Cardiac muscle cell (in vitro differentiated cells and primary cell): ENCODE measurements at places on chromosomes 3 and 15. TPM values are rescaled to one million over a fixed set of nuclear protein-coding genes. Genes with fewer than 3 reads are reported as not detected.

GRCh38 chr3:40079203-40079846, 230.2 kb upstream of the EIF1B start:
- no peak for DNase-seq

- no peak for DNase-seq
These were observed 775 bp downstream of the C3orf33 start for GRCh38 chr3:155805204-155805801.

GRCh38 chr3:107206141-107206540, 171.1 kb upstream of the CCDC54 start:
- DNase-seq, result peak; percentile 85

GRCh38 chr3:46485779-46486175, 12.0 kb upstream of the RTP3 start:
- no peak for DNase-seq

Gene CIP2A
- 4.1 and 12.2 TPM in 2 replicates for total RNA-seq

- DNase-seq, result no peak
These were observed 103.0 kb downstream of the LARS2 start for GRCh38 chr3:45491344-45491743.

DNA sequence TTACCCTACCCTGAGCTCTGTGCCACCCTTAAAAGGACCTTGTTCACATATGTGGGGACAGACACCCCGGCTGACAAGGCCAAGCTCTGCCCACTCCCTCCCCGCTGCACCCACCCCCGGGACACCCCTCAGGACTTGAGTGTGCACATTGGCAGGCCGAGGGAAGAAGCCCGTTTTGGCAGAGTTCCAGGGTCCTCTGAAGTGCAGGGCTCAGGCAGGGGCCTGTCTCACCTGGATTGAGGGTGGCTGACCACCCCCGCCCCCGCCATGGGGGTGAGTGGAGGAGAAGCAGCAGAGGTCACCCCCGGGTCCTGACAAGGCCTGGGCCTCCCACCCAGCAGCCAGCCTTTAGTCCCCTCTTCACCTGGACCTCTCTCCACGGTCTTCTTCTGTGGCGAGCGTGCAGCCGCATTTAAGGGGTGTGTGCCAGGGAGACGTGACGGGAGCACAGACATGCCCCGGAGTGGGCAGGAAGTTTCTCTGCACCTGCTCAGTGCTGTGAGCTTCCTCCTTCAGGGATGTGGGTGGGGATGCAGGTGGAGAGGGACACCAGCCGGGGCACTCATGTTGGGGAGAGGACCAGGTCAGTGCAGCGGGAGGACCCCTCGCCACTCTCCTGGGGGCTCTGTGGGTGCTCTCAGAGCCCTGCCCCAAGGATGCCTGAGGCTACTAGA, 50.7 kb downstream of the LINGO1 start:
- DNase-seq, result no peak

Gene P2RY14
- total RNA-seq, result 0.12 and 0.56 TPM in 2 replicates

- peak; percentile 5 for DNase-seq
These were observed 820 bp upstream of the HMCES start for GRCh38 chr3:129277829-129278271.

- DNase-seq, result no peak
These were observed 24.9 kb upstream of the HGD start for GRCh38 chr3:120706950-120707349.

DNA sequence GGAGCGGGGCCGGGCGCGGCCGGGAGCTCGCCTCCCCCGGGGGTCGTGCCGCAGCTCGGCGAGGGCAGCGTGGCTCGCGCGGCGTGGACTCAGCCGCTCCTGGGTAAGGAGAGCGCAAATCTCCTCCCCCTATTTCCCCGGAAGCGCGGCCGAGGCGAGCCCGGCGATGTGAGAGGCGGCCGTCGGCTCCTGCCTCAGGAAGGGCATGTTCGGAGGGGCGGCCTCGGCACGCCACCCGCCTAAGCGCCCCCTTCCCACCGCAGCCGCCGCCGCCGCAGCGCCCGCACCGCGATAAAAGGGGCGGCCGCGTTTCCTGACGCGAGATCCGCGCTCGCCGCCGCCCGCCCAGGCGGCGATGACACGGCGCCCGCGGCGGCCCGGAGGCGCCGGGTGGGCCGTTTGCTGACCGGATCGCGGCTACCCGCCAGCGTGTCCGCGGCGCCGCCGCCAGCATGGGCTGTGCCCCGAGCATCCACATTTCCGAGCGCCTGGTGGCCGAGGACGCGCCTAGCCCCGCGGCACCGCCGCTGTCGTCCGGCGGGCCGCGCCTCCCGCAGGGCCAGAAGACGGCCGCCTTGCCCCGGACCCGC, at the start of gene PDE8A:
Gene PDE8A, plus strand, starts transcription at position 146 of the 590 bp plus-strand sequence. Its CDS starts 307 bp downstream, at position 453.
- peak; percentile 64 for DNase-seq

DNA sequence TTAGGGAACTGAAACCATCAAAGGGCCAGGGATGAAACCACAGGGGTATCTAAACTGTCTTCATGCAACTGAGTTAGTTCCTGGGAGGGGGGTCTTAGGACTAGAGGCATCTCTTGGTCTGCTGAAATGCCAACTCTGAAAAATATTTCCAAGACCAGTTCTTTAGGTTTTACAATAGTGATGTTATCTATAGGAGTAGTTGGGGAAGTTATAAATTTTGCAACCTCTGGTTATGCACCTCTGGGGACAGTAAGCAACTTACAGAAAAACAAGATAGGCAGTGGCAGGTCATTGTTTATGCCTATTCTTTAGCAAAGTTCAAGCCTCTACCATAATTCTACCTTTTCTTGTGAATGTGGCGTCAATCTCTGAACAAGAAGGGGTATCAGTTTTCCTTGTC, 60.5 kb upstream of the MINAR1 start:
- no peak for DNase-seq

- no peak for DNase-seq
These were observed 170.6 kb downstream of the TBL1XR1 start for GRCh38 chr3:177026505-177027277.

DNA sequence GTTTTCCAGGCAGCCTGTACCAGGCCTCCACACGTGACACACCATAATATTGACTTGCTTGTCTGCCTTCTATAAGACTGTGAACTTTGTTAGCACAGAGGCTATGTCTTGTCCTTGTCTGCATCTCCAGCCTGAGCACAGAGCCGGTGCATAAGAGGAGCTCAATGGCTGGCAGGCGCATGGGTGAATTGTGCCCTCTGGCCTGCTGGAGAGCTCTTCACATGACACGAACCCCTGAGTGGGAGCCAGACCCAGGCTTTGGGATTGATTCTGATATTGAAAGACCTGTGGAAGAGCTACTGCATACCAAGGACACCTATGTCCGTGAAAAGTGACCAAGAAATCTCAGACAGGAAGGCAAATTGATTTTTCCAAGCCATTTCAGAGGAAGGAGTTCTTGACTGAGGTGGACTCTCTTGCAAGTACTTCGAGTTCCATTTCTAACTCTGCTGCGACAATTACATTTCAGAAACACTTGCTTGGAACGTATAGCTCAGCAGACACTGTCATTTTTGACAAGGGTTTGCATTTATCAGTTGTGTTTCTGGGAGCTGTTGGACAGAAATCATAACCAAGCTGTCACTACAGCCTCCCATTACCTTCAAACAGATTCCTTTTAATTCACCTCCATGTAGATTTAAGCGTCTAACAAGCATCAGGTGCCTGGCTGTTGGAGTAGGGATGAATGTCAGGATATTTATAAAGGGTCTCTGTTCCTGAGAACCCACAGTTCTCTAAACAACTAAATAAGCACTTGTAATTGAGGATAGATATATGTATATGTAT, 281.3 kb downstream of the WDR72 start:
- DNase-seq, result peak; percentile 8

- no peak for DNase-seq
These were observed 123.6 kb upstream of the CD96 start for GRCh38 chr3:111418391-111418790.

DNA sequence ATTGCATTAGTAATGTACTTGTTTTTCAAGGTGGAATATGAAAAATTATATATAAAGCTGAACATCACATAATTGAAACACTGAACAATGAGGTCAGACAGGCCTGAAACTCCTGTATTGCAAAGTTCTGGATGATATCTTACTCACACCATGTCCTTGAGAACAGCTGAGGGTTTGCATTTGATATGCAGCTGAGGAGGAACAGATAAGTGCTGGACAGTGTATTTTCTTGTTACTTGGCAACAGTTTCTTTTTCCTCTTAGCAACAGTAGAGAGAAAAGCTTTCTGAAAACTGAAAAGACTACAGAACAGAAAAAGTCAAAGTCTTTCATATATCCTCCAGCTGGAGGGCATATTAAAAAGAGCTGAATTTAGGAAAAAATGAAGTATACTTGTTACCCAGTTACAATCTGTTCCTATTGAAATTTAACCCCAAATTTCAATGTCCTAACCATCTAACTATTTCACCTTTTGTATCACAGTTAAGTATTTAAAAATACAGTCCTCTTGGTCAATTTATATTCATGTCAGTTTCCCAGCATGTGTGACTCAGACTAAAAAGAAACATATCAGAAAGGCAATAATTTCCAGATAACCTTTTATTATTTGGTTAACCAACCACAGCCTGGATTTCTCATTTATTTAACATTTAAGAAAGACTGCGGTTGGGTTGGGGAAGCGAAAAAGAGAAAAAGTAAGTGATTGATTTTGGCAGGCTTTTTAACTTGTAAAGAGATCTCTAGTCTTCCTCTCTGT, 733.0 kb upstream of the DPPA4 start:
- DNase-seq, result peak; percentile 86

- peak; percentile 36 for DNase-seq
These were observed 11.7 kb upstream of the MAP1A start for GRCh38 chr15:43505738-43506137.

DNA sequence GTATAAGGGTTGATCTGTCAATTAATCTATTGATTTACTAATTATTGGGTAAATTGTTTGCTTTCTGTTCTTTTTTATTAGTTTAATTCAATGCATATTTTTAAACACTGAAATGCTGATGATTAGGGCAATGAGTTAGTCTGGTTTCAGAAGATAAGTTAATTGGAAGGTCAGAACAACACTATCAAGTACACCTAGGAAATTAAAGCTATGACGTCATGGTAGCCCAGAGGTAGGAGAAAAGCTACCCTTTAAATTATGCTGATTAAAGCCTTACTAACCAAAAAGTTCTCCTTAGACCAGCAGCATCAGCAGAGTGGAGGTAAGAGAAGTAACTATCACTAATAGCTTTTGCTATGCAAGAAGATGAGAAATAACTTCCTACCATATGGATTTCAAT, 770.4 kb upstream of the ARPP21 start:
- no peak for DNase-seq

- DNase-seq, result no peak
These were observed 82.7 kb upstream of the SELENOK start for GRCh38 chr3:53974324-53974723.

DNA sequence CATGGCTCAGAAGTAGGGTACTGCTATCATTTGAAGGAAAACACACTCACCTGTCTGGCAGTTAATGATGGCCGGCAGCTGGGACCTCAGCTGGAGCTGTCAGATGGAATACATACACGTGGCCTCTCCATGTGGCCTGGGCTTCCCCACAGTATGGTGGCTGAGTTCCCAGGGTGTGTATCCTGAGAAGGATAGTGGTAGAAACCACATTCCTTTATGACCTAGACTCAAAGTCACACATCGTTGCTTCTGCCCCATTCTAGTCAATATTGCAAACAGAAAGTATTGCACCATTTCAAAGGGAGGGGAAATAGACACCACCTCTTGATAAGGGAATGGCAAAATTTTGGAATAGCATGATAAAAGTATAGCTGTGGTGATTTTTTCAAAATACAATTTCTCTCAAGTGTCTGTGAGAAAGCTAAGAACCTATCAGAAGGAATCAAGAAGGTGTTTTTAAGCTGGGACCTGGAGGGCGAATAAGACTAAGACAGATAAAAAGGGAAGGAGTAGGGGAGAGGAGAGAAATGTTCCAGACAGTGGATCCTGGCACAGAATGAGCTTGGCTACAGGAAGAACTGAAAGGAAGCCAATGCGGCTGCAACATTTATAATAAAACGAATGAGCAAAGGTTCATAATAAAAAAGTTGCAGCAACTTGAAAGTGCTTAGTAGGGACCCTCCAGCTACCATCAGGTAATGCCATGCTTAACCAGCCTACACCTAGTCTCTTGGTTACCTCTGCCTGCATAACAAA, 40.1 kb upstream of the GALNT15 start:
- no peak for DNase-seq

- no peak for DNase-seq
These were observed 123.1 kb upstream of the LRRFIP2 start for GRCh38 chr3:37297459-37297858.

DNA sequence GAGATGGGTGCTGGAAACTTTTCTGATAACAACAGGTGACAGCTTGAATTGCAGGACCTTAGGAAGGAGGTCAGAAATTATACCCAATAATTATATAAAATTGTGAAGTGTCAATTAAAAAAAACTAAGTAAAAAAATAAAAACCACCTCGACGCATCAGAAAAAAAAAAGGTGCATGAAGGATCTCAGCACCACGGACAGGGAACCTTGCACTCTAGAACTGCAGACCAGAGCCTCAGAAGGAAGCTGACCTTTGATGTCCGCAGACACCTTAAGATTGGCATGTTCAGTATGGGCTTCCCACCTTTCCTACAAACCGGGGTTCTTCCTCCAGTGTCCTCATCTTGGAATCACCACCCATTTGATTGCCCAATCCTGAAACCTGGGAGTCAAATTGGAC, 60.9 kb downstream of the SCN10A start:
- peak; percentile 59 for DNase-seq

Gene MAP1A
- 30.6 TPM in 2 replicates for total RNA-seq

DNA sequence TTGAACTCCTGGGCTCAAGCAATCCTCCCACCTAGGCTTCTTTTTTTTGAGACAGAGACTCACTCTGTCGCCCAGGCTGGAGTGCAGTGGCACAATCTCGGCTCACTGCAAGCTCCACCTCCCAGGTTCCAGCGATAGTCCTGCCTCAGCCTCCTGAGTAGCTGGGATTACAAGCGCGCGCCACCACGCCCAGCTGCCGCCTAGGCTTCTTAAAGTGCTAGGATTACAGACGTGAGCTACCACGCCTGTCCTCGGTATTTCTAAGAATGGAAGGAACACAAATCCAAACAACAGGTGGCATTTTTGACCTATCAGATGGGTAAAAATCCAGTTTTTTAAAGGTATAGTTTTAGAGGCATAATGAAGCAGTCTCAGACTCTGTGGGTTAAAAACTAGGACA, 113.8 kb downstream of the ANP32A start:
- DNase-seq, result no peak

Gene TGM5
- total RNA-seq, result not detected in 2 replicates

GRCh38 chr15:44782516-44782915, 46.2 kb downstream of the TRIM69 start:
- no peak for DNase-seq

Gene LARP6
- 39.7 and 45.7 TPM in 2 replicates for total RNA-seq

DNA sequence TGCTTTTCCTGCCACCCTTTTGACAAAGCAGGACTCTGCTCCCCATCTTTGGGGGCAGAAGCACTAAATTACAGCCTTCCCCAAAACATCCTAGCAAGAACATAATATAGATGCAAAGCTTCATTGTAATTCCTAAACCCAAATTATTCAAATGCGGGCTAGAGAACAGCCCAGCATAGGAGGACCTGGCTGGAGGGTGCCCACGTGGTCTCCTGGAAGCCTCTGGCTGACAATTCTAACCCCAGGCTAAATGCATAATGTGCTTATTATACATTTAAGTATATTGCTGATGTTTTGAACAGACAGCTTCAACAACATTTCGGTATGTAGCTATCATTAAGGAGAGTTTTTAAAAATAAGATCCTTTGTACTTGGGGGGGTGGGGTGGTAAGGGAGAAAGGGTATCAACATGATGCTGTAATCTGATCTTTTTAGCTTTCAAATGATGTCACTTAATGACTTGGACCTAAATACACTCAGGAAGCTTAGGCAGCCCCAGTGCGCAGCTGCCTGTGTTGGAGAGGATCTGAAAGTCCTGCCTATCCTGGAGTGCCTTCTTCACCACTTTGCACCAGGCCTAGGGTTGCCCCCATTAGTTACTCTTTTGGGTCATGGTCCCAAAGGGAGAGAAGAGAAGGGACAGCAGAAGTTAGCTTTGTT, 57.2 kb upstream of the USP3 start:
- DNase-seq, result no peak
